ENCODE measurements at places on chromosomes 5 and 9.
A peak's percentile ranks its signal among the peaks of the same experiment; 100 is the strongest.

DNA sequence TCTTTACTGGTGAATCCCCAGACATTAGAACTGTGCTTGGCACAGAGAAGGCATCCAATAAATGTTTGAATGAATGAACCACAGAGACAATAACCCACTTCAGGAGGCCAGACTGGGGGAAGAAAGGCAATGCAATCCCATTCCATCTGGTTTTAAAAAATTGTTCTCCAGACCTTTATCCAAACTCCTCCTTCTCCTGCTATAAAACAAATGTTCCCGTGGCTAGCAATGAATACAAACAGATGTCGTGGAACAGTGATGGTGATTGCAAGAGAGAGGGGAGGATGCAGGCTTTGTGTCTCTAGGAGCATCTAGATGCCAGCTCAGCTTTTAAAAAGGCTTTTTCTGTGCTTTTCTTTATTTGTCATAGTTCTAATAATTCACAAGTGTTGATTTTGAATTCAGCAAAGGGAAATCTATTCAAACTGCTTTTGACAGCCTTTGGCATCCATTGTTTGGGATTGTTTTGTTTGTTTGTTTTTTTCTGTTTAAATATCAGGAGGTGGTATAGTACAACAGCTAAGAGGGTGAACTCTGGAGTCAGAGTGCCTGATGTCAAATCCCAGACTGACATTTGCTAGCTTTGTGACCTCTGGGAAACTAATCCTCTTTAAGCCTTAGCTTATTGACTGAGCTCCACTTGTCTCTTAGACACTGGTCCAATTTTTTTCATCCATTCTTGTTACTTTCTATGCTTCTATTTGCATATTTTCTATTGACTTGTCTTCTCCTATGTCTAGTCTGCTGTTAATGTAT, 59.1 kb downstream of the TNFSF15 start:
- DNase-seq = no peak

DNA sequence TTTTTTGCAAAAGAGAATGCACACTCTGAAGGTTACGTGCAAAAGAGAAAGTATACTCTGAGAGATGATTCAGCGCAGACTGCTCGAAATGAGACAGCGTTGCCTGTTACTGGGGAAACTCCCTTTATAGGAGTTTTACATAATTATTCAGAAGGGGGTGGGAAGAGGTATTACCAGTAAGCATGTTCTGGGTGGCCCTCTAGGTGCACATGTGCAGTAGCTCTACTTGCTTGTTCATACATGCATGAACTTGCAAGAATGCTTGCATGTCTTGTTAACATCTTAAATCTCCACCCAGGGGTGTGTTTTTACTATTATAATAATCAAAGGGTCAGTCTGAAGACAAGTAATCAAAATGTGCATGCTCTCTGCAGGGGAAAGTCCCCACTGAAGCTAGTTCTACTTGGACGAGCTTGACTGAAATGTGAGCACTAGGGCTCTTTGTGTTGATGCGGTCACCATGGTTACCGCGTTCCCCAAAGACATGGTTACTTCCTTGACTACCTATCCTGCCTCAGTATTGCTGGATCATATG, 75.5 kb downstream of the SGCD start:
- peak; percentile 79 for DNase-seq

GRCh38 chr5:10441992-10442435, 335 bp downstream of the ROPN1L start:
- DNase-seq = no peak

DNA sequence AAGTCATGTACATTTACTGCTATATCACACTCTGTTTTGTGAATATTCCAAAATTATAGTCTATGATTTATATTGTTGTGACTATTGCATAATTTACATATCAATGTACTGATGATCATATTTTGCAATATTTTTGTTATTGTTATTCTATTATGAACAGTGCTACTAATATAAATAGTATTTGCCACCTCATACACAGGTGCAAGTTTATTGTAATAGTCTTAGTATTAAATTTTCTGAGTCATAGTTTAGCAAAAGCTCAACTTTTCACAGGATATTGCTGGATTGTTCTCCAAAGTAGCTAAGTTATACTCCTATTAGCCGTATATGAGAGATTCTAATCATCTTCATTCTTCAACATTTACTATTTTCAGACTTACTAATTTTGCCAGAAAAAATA, 124.7 kb downstream of the TMC1 start:
- DNase-seq = no peak

- DNase-seq = no peak
These were observed 11.4 kb upstream of the IL3 start for GRCh38 chr5:132049093-132049492.

GRCh38 chr9:91589101-91589553, 165.5 kb upstream of the NFIL3 start:
- DNase-seq = no peak

GRCh38 chr5:115671939-115672338, 46.1 kb upstream of the TMED7 start:
- DNase-seq = no peak

GRCh38 chr9:100186356-100186755, 87.3 kb downstream of the INVS start:
- DNase-seq = no peak

- DNase-seq = no peak
These were observed 124.0 kb upstream of the TLE4 start for GRCh38 chr9:79447762-79448161.

GRCh38 chr5:133489632-133490031, 122.7 kb downstream of the FSTL4 start:
- no peak for DNase-seq

DNA sequence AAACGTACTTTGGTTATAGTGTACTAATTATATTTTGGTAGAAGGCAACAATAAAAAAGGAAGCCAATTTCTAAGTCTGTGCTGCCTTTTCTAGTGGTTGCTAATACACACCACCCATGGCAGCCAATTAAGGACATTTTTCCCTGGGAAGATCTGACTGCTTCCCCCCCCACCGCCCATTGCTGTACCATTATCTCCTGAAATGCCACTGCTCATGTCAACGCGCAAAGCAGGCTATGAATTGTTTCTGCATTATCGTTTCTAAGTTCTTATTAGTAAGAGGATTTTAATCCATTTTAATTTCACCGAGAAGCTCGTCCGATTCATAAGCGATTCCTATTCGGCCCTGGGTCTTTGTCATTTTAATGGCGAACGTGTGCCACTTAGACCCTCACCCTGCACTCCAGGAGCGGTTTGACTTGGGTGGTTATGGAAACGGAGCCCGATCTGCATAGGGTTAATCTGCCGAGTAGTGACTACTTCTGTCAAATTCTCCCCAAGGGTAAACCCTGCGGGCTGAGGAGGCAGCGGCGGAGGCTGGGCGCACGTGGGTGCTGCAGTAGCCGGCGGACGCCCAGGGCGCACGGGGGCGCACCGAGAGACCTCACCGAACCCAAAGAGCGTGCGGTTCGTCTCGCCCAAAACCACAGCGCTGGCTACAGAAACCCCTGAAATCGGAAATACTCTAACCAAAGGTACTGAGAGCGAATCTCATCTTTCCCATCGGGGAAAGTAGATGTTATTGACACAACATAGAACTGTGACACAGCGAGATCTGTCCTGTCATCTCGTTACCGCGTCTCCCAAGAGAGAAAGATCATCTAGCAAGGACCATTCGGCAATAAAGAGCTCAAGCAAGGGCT, 55.8 kb upstream of the SHC3 start:
- peak; percentile 72 for DNase-seq

- peak; percentile 96 for DNase-seq
These were observed 1.1 kb downstream of the CFAP77 start for GRCh38 chr9:132411091-132411508.

DNA sequence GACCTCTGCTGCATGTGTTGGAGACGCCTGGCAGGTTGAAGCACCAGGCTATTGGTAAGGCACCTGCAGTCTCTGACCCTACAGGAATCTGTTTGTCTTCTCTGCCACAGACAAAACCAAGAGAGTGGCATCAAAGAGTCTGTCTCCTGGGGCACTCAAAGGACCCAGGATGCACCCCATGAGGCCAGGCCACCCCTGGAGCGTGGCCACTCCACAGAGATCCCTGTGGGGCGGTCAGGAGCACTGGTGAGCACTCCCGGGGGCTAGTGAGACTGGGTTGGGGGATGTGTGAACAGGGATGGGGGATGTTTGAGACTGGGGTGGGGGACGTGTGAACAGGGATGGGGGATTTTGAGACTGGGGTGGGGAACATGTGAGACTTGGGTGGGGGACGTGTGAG, 240.3 kb downstream of the CACNA1B start:
- no peak for DNase-seq

- DNase-seq = no peak
These were observed 14.9 kb downstream of the ADAMTS2 start for GRCh38 chr5:179330186-179330900.

GRCh38 chr9:125332527-125332926, 70.9 kb downstream of the GAPVD1 start:
- no peak for DNase-seq

DNA sequence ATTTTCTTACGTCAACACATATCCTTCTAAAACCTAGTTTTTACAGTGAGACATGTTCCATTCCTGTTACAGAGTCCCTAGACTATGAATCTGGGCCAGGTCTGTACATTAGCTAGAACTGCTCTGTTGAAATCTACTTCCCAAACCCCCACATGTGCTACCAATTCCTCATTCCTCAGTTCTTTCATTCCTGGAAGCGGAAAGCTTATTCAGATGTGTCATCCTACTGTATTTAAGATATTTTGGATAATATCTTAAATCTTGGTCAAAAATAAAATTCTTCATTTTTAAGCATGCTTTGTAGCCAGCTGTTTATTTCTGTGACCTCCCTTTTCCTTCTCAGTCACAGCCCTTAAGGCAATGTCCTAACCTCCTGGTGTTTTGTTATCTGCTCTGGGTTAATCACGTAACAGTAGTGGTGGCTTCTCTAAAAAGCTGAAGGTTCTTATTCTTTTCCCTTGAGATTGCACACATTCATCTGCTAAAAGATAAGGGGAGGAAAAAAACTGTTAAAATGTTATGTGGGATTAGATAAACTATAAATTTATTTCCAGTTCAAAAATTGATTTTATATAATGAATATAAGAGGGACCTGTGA, 35.6 kb downstream of the GLRX start:
- no peak for DNase-seq

- DNase-seq = no peak
These were observed 1652.3 kb upstream of the WWC1 start for GRCh38 chr5:166639151-166639550.

DNA sequence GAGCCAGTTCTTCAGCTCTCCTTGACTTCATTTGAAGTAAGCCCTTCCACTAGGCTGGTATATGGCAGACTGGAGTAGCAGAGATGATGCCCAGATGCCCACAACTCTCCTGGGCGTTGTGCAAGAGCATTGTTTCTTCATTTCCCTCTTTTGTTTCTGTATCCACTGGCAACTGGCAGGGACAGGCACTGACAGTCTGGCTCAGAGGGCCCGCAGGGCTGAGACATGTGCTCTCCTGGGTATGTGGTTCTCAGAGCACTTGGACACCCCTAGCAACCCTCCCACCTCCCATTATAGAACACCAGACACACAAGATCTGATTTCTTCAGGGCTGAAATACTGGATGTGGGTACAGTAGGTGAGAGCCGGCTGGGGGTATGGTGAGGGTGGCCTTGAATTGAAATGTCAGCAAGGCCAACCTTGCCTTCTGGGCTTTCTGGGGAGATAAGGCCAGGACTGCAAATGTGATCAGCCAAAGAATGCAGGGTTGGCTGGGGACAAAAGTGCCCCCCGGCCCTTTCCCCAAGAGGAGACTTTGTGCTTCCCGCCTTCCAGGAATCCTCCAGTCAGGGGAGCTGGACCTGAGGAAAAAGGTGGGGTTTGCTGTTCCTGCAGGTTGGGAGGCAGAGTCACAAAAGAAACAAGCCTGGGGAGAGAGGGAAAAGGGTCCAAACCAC, 28.6 kb upstream of the CTNNA1 start:
- DNase-seq = peak; percentile 35

GRCh38 chr9:33142535-33142934, 24.6 kb downstream of the B4GALT1 start:
- no peak for DNase-seq

DNA sequence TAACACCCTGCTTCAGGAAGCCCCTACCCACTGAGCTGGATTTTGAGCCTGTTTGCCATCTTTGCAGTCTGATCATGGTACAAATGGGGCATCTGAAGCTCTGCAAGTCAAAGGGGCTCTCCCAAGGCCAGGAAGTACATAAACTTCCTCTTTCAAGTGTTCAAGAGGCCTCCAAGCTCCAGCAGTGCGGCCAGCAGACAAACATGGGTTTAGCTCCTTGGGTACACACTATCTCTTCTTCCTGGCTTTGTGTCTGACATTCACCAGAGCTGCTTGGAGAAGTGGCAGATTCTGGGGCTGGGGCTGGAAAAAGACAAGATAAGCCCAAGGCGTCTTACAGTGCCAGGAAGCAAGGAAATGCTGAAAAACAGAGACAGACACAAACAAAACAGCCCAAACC, 34.1 kb downstream of the LAMC3 start:
- no peak for DNase-seq

GRCh38 chr5:151581347-151581746, 9.8 kb downstream of the FAT2 start:
- DNase-seq = no peak

DNA sequence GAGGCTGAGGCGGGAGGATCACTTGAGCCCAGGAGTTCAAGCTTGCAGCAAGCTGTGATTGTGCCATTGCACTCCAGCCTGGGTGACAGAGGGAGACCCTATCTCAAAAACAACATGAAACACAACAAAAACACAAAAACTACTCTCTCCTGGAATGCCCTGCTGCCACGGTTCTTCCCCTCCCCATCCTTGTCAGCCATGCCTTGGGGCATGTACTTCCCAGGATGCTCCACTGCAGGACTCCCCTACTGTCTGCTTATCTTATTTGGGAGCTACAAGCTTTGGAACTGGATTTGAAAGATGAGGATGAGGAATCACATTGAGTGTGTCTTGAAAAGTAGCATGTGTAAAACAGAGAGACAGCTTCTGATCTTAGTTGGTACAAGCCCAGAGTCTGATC, 40.1 kb upstream of the KIAA1958 start:
- no peak for DNase-seq
